ENCODE measurements at places on chromosomes 4 and X. TPM values are rescaled to one million over a fixed set of nuclear protein-coding genes. Genes with fewer than 3 reads are reported as not detected.

Gene FGF16
- total RNA-seq = not detected

DNA sequence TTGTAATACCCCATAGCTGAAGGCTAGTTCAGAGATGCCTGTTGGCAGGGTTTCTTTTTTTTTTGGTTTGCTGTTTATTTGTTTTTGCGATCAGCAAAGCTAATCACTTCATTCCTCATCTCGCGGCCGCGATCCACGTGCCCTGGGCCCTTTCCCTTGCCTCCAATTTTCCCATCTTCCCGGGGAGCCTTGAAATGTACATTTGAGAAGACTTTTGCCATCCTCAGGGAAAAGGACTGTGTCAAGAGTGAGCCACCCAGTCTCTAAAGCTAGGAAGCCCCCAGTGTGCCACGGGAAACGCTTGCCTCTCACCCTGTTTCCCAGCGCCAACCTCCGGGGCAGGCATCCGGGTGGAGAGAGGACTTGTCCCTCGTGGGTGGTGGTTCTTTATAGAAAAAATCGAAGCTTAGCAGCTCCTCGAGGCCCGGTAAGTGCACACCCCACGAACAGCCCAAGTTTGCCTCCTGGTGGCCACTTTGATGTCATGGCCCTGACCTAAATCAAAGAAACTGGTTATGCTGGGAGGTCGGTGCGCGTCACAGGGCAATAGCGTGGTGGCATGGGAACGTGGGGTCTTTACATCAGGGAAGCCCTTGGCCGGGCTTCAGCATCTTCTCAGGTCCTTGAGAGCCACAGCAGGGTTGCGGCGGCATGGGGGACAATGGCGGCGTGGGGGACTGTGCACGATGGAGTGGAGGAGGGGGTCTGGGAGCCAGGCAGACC is 42.0 kb downstream of the MAP7D3 start:
- DNase-seq = peak; percentile 39
- H3K27ac ChIP-seq = no peak overlapping the region
- peaks cover 13% of the 10 kb centered on the region for H3K4me1 ChIP-seq
- no peaks in the 10 kb centered on the region for H3K27me3 ChIP-seq

DNA sequence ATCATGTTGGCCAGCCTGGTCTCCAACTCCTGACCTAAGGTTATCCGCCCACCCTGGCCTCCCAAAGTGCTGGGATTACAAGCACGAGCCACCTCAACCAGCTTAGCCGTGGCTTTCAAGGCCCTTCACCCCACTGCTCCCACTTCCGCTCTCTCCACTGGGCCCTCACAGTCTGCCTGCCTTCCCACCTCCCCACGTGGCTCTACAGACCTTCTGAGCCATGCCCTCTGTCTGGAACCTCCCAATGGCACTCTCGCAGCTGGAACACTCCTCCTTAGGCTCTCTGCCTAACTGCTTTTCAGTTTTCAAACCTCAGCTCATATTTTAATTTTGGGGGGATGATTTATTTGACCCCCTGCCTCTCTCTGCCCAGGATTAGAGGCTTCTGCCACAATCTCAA is 59.3 kb upstream of the SH3RF1 start:
- no peaks in the 10 kb centered on the region for H3K27me3 ChIP-seq
- H3K4me1 ChIP-seq = no peaks in the 10 kb centered on the region
- no peak for DNase-seq
- no peak overlapping the region for H3K27ac ChIP-seq
- H3K4me3 ChIP-seq = no peak overlapping the region

GRCh38 chrX:138929926-138930582 is 218.5 kb upstream of the FGF13 start:
- DNase-seq = no peak
- no peaks in the 10 kb centered on the region for H3K4me1 ChIP-seq
- no peaks in the 10 kb centered on the region for H3K27me3 ChIP-seq
- no peaks in the 10 kb centered on the region for H3K36me3 ChIP-seq

- no peak overlapping the region for H3K27ac ChIP-seq
- H3K36me3 ChIP-seq = no peaks in the 10 kb centered on the region
- H3K27me3 ChIP-seq = no peaks in the 10 kb centered on the region
- no peak overlapping the region for H3K4me3 ChIP-seq
Observed at GRCh38 chr4:180449395-180449956, 1793.7 kb upstream of the TENM3 start.

DNA sequence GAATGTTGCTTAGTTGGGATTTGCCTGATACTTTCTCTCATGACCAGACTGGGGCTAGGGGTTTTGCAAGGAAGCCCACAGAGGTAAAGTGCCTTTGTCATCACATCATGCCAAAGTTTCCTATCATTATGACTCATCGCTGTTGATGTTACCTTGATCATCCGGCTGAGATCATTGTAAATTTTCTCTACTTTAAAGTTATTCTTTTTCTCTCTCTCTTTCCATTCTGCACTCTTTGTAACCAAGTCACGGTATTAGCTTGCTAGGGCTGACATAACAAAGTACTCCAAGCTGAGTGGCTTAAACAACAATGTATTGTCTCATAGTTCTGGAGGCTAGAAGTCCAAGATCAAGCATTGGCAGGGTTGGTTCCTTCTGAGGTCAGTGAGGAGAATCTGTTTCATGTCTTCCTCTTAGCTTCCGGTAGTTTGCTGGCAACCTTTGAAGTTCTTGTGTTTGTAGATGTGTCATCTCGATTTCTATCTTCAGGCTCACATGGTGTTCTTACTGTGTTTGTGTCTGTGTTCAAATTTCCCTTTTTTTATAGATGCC is 113.0 kb downstream of the DTHD1 start:
- peak; percentile 63 for DNase-seq
- peak overlapping the region; percentile 97 for H3K27ac ChIP-seq
- peaks cover 21% of the 10 kb centered on the region for H3K4me1 ChIP-seq
- H3K36me3 ChIP-seq = no peaks in the 10 kb centered on the region

Gene PABPC5
- total RNA-seq = not detected

DNA sequence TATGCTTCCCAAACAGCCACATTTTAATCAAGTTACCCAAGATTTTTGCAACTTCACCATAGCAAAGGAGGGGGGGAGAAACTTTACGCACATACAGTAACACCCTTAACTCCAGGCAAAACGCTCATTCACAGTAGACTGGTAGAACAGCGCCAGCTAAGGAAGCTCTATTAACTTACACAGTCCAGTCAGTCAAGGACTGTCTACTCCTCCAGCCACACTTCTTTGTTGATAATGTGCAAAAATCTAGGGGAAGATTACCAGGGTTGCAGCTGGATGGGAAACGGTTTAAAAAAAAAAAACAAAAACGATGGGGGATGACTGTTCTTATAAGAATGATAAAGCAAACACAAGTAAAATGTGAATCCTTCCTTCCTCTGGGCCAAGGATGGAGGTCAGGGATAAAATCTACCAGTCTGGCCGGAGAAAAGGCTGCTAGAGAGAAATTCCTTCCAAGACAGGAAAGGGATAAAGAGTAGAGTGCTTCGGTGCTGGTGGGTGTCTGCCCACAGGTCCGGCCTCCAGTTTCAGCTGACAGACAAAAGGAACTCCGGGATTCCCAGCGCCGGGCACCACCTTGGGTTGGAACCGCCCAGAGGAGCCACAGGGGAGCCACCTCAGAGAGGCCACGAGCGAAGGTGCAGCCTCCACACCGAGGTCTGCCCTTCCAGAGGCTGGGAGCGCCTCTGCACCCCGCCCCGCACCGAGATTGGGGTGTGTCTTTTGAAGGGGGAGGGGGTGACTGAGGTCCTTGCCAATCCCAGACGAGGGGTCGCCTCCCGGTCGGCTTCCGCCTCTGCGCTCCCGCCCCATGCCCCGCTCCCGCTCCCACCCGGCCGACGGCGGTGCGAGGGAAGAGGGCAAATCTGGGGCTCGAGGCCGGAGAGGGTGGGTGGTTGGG is 811 bp downstream of the ANKRD50 start:
- H3K27me3 ChIP-seq = peaks cover 10% of the 10 kb centered on the region
- DNase-seq = peak; percentile 11
- peaks cover 7% of the 10 kb centered on the region for H3K4me1 ChIP-seq
- H3K27ac ChIP-seq = no peak overlapping the region

DNA sequence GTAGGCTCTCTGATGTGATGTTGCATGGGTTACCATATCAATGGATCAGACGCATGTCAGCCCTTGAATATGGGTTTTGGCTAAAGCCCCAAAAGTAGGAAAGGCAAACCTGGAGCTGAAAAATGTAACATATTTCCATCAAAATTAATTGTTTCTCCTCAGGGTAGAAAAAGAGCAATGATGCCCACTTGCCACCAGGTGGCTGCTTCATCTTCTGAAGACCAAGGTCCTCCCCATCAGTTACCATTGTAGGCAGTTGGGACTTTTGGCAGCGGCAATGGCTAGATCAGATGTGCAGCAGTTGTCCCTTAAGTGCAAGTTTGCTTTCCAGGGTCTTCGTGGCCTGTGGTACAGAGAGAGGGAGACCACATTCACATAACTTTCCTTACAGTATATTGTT is 118.2 kb downstream of the NAF1 start:
- H3K27me3 ChIP-seq = peaks cover 16% of the 10 kb centered on the region
- peak; percentile 23 for DNase-seq
- H3K4me1 ChIP-seq = no peaks in the 10 kb centered on the region
- no peak overlapping the region for H3K4me3 ChIP-seq
- no peak overlapping the region for H3K27ac ChIP-seq

Gene PPEF2
- 0.21 TPM for total RNA-seq

- no peaks in the 10 kb centered on the region for H3K36me3 ChIP-seq
- no peaks in the 10 kb centered on the region for H3K4me1 ChIP-seq
- no peak for DNase-seq
- H3K27me3 ChIP-seq = no peaks in the 10 kb centered on the region
Observed at GRCh38 chr4:56843421-56843899, 22.0 kb upstream of the SPINK2 start.

GRCh38 chr4:93243262-93243661 is 585.3 kb upstream of the ATOH1 start:
- H3K4me1 ChIP-seq = no peaks in the 10 kb centered on the region
- H3K27me3 ChIP-seq = no peaks in the 10 kb centered on the region
- DNase-seq = no peak

- no peak overlapping the region for H3K4me3 ChIP-seq
- no peaks in the 10 kb centered on the region for H3K4me1 ChIP-seq
- no peak overlapping the region for H3K27ac ChIP-seq
- H3K36me3 ChIP-seq = peaks cover 2% of the 10 kb centered on the region
- DNase-seq = no peak
Observed at GRCh38 chrX:141164406-141164805, 12.5 kb downstream of the LDOC1 start.

Gene MAGEA2
- not detected for total RNA-seq

Data from activated naive CD4-positive, alpha-beta T cell treated with anti-CD3 and anti-CD28 coated beads for 36 hours (primary cell).